ENCODE measurements at places on chromosomes 4 and X.

GRCh38 chr4:89836897-89837384 lies at the start of gene SNCA:
TSS of gene SNCA (minus strand) at chr4:89837161. CDS start at chr4:89835667, 1,494 bp downstream.
- DNase-seq = peak; percentile 16

- DNase-seq = peak; percentile 55
Observed at GRCh38 chrX:70434352-70434866, 10.2 kb upstream of the DLG3 start.

- DNase-seq = no peak
Observed at GRCh38 chr4:87746001-87746400, 53.4 kb upstream of the IBSP start.

DNA sequence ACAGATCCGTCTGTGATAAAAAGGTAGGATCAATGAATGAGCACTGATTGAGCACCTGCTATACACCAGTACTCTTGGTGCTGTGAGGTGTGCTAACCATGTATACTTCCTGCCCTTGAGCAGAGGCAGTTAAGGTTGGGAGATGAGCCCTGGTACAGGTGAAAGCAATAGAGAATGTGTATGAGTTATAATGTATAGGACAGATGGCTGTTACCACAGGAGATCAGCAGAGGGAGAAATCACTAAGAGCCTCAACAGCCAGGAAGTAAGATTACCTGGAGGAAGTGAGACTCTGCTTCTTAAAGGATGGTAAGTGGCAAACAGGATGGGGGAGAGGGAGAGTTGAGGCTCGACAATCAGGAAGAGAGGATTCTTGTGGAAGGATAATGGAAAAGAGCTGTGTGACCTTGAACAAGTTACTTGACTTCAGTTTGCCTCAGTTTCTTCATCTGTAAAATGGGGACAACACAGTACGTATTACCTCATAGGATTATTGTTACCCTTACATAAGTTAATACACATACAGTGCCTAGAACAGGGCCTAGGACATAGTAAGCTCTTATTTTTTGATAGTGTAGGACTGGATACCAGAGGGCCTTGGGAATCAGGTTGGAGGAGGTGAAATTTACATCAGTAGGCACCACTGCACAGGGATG lies 9.1 kb downstream of the CXCR3 start:
- DNase-seq = no peak

- peak; percentile 6 for DNase-seq
Observed at GRCh38 chr4:166501941-166502382, 628.9 kb downstream of the TLL1 start.

- no peak for DNase-seq
Observed at GRCh38 chr4:98796991-98797390, 131.9 kb downstream of the EIF4E start.

GRCh38 chr4:65724973-65725372 lies 54.7 kb upstream of the EPHA5 start:
- no peak for DNase-seq

DNA sequence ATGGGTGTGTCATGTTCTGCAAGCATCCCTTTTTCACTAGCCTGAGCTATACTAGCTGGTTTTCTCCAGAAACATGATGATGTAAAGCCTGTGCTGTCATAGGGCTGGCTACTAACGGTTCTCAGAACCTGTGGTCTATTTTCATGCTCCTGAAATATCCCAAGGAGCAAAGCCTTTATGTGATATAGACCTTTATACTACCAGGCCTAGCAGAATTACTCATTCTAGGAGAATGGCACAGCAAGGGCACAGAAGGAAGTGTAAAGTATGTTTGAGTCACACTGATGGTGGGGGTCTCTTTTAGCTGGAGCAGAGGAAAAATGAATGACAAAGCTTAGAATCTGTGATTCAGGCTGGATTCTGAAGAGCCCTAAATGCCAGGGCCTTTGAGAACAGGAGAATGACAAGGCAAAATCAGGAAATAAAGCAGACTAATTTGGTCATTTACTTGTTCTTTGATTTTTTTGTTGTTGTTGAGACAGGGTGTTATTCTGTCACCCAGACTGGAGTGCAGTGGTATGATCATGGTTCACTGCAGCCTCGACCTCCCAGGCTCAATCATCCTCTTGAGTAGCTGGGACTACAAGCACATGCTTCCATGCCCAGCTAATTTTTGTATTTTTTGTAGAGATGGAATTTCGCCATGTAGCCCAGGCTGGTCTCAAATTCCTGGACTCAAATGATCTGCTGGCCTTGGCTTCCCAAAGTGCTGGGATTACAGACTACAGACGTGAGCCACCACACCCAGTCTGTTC lies 11.8 kb downstream of the TCEAL1 start:
- no peak for DNase-seq

- no peak for DNase-seq
Observed at GRCh38 chr4:102759831-102760644, 730 bp downstream of the MANBA start.

GRCh38 chrX:10508891-10509290 lies 111.5 kb downstream of the MID1 start:
- DNase-seq = no peak

GRCh38 chrX:9656871-9657270 lies 108.8 kb downstream of the GPR143 start:
- no peak for DNase-seq

DNA sequence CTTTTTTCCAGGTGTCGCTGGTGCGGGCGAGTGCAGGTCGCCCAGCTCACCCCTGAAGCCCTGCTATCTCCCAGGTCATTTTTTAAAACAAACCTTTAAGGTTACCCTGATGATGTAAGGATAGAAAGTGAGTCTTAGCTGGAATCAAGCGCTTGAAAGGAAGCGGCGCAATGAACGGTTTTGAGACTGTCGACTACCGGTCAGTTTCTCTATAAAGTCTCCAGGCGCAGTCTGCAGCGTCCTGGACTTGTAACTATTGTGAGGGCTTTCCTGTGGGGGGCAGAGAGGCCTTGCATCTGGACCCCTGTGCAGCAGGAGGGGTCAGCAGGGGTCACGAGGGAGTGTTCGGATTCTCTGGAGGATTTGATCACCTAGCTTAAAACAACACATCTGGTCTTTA lies 1.6 kb downstream of the KIT start:
- no peak for DNase-seq

DNA sequence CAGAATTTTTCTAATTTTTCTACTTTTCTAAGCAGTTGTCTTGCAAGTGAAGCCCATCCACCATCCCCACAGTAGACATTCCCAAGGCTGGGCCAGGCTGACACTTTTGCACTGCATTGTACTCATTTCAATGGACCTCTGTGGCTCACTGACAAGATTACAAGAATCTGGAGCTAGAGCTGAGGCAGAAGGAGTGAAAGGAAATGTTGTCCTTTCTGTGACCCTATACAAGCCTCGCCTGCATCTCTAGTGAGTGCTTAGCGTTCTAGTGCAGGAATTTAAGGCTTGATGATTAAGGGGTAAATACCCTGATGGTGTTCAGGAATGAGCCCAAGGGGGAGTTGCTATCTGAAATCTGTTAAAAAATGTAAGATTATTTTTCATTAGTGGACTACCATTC lies 6.3 kb downstream of the MAGED1 start:
- DNase-seq = no peak

- DNase-seq = no peak
Observed at GRCh38 chr4:61298178-61298740, 98.1 kb downstream of the ADGRL3 start.

DNA sequence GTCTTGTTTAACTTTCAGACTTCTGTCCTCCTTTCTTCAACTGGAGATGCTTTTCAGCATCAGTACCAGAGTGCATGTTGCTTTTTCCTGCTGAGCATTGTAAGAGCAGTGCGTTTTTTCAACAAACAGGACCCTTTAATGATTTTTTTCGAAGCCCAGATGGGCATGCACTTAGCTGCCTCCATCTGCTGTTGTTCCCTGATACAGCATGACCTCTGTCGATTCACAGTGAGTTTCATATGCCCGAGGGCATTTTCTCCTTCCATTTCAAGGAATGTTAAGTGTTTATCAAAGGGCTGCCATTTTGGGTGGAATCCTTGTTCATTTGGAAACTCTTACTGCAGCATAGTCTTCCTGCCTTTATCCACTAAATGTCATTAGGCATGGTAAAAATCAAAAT lies 428.6 kb downstream of the DTHD1 start:
- no peak for DNase-seq

DNA sequence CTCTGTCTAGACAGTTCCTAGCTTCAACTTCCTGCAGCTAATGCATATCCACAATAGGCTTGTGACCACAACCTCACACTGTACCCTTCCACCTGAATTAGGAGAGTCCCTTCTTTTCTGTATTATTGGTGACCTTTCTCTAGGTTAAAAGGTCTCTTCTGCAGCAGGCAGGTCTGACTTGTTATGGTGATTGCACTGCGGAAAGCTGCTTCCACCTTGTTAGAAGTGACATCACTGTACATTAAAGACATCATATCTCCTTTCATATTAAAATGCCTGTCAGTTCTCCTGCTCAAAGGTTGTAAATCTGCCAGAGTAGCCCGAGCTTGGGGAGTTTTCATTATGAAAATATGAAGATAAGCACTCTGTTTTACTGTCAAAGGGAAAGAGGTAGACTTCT lies 21.5 kb upstream of the LSM6 start:
- no peak for DNase-seq

- DNase-seq = no peak
Observed at GRCh38 chr4:139833151-139833910, 167.7 kb downstream of the MGST2 start.

DNA sequence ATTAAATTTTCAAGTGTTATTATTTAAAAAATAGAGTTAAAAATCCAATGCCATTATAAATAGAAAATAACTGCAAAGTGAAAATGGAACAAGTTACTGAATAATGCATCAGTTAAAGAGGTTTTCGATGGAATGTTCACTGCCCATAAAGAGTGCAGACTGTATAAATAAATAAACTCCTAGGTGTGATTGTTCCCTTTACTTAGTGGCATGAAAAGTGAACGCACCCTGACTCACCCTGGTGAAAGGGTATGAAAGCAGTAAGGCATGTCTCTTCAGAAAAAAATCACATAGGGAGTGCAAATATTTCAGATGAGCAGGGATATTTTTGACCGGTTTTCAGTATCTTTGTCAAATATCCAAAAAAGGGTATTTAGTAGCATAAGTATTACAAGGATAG lies 387.8 kb downstream of the DCAF12L2 start:
- DNase-seq = no peak

- DNase-seq = peak; percentile 3
Observed at GRCh38 chrX:36908801-36909675, 99.1 kb upstream of the FAM47C start.

All from fibroblast of the conjunctiva (primary cell).